Kidney epithelial cell (primary cell): ENCODE measurements at places on chromosomes 11 and 22. TPM values are rescaled to one million over a fixed set of nuclear protein-coding genes. Genes with fewer than 3 reads are reported as not detected.

USP2 gene
- total RNA-seq, result 1.6 and 2.0 TPM in 2 replicates

TEX12 gene
- total RNA-seq, result not detected in 2 replicates

CASP5 gene
- total RNA-seq, result not detected in 2 replicates

OR10G8 gene
- not detected in 2 replicates for total RNA-seq

PHF21B gene
- 1.5 and 4.2 TPM in 2 replicates for total RNA-seq

VEGFB gene
- 54.7 and 61.4 TPM in 2 replicates for total RNA-seq

CASP1 gene
- 0.07 and 0.33 TPM in 2 replicates for total RNA-seq
